ENCODE measurements at places on chromosomes 16 and 17. TPM values are rescaled to one million over a fixed set of nuclear protein-coding genes. Genes with fewer than 3 reads are reported as not detected.

The ARL17A gene
- 4.3 TPM for total RNA-seq

The OR4D1 gene
- total RNA-seq = not detected

The ITGAD gene
- not detected for total RNA-seq

The LGALS9C gene
- total RNA-seq = not detected

DNA sequence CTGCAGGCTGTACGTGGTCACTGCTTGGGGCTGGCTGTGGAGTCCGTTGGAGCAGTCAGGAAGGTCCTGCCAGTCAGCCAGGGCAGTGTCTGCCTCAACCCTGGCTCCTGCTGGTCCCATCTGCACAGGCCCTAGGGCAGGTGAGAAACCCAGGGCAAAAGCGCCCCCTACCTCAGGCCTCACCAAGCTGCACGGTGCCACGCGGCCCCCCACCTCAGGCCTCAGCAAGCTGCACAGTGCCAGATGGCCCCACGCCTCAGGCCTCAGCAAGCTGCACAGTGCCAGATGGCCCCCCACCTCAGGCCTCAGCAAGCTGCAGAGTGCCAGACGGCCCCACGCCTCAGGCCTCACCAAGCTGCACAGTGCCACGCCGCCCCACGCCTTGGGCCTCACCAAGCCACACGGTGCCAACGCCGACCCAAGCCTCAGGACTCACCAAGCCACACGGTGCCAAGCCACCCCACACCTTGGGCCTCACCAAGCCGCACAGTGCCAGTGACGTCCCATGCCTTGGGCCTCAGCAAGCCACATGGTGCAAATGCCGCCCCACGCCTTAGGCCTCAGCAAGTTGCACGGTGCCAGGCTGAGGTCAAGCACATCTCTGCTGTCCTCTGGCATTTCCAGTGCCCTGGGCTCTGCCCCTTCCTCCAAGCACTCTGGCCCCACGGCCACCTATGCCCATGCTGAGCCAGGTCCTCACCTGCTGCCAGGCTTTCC, 5.5 kb downstream of the TMEM204 start:
- no peak for DNase-seq

DNA sequence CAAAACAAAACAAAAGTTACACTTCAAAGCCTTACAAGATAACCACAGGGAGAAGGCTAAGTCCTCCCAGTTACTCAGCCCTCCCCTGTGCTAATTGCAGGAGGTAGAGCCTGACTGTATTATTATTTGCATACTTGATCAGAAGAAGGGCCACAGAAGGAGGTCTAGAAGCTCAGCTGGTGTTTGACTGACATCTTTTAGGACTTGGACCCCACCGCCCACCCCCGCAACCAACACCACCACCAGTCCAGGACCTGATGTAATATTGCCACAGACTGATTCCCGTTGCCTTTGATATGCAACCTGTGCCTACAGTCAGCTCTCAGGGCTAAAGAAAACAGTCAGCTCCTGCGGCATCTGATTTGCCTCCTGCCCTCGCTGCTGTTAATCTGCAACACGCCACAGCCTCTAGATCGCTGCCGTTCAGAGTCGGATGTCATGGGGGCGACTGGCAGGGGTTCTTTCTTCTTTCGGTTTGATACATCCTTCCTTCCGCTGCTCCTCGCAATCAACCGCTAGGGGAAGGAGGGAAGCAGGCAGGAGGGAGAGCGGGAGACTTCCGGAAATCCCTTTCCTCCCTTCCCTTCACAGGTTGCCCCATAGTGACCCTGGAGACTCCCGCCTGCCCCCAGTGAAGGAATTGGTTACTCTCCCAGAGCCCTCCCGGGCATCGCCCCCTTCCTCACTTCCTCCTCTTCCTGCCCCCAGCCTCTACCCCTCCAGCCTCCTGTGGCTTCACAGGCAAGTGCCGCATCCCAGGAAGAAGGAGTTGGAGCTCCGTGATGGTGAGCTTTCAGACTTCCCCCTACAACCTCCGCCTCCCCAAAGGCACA, 90.5 kb upstream of the SOX9 start:
- DNase-seq = peak; percentile 83

- peak; percentile 77 for DNase-seq
Observed at GRCh38 chr16:83733301-83733700, 74.5 kb upstream of the HSBP1 start.

DNA sequence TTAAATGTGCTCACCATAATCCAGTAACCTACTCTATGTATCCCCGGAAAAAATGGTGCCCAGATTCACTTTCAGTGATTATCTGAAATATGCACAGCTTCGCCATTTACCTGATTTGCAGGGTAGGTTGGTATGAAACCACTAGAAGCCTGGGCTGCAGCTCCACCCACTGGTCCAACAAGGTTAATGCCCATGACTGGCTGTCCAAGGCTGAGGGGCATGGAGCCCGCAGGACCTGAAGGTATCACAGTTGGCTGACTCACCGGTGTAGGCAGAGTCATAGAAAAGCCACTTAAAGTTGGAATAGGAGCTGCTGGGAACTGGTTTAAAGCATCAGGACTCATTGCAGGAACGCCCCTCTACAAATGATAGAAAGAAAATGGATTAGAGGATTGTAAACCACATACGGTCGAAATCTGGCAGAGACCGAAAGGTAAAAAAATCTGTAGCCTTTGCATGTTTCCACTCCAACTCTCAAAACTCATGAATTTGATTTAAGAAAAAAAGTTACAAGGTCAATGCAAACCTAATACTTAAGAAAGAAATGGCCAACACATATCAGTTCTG, 38.6 kb downstream of the SYNRG start:
- DNase-seq = peak; percentile 58

GRCh38 chr17:9931144-9931741, 26.2 kb upstream of the RCVRN start:
- no peak for DNase-seq

GRCh38 chr17:28722417-28723158, 2.8 kb downstream of the RPL23A start:
- DNase-seq = no peak

GRCh38 chr17:34885076-34885475, 76.2 kb downstream of the CCT6B start:
- DNase-seq = no peak

- DNase-seq = no peak
Observed at GRCh38 chr17:33910200-33910857, 344.8 kb upstream of the CCL2 start.

DNA sequence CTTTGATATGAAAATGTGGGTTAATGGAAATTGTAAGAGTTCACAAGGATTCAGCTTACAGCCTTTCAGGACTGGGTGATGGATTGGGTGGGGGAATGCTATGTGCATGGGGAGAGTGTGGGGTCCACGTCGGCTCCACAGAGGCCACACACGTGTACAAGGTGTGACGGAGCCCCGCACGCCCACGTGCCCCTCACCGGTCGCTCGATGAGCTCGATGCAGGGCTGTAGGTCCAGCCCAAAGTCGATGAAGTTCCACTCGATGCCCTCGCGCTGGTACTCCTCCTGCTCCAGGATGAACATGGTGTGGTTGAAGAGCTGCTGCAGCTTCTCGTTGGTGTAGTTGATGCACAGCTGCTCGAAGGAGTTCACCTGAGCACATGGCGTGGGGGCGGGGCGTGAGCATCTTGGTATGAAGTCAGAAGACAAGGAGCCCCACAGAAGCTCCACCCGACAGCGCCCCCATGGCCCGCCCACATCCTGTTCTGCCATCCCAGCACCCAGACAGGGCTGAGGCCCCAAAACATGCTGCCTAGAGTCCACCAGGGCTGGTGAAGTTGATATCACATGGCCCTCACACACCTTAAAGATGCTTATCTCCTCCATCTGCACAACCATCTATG, 99.1 kb downstream of the MYH11 start:
- DNase-seq = no peak

DNA sequence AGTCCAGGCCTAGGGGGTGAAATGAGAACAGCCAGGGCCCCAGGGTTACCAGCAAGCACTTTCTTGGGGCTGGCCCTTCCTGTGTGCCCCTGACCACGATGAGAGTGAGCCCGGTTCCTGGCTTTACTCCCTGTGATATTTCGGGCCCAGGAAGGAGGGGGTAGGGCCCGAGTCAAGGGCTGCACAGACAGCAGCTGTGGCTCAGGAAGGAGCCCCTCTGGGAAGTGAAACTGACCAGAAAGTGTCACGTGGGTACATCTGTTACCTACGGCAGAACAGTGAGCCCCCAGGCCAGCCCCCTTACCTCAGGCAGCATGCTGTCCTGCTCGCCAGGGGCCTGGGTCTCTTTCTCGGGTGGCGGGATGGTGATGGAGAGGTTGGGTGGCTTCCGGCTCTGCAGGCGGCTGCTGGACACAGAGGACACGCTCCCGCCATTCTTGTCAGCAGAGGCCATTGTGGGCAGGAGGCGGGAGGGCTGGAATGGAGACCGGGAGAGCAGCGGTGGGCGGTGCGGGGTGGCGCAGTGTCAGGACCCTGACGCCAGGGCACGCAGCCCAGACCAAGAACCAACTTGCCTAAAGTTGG, 13.8 kb downstream of the AANAT start:
- no peak for DNase-seq

- DNase-seq = no peak
Observed at GRCh38 chr16:24046442-24046841, 209.7 kb upstream of the CACNG3 start.

DNA sequence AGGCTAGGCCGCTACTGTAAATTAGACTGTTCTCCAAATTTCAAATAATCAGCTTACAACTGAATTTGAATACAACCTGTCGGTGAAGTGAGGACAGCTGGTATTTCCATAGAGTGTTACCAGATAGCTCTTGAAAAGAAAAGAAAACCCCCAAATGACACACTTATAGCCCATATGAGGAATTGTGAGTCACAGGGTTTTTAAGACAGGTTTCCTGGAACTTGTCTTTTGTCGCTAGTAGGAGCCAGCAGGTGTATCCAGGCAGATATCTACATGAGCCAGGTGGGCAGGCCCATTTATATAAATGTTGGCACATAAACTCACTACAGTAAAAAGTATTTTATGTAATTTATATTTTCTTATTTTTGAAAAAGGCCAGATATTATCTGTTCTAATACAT, 24.0 kb downstream of the TNRC6A start:
- no peak for DNase-seq

Measured in RPMI7951 (cell line).